ENCODE measurements at places on chromosomes 16 and 17. TPM values are rescaled to one million over a fixed set of nuclear protein-coding genes. Genes with fewer than 3 reads are reported as not detected.

DNA sequence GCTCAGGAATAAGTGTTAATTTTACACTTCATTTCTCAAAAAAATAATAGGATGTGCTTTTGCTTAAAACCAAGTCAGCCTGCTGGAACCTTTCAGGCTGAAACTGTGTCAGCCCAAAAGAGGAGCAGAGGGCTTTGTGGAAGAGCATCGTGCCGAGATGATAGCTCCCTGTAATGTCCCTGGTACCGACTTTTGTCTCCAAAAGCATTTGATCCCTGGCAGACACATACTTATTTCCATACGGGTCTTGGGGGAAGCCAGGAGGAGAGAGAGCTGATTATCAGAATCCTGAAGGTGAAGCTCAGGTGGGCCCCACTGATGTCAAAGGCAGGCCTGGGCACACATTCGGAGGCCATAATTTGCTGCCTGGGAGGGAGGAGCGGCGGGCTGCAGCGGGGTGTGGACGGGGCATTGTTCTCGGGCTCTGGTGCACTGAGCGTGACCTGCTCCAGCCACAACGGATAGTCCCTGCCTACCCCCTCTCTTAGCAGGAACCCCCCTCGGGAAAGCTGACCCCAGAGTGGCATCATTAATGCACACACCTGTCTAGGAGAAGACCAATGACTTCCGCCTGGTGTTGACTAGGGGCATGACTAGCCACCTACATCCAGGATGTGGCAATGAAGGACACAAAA lies 155.9 kb downstream of the C16orf78 start:
- H3K36me3 ChIP-seq: no peaks in the 10 kb centered on the region
- H3K27ac ChIP-seq: no peak overlapping the region
- no peak overlapping the region for H3K4me3 ChIP-seq
- no peak for DNase-seq
- H3K27me3 ChIP-seq: no peaks in the 10 kb centered on the region

GRCh38 chr16:24255456-24256371 lies at the start of gene CACNG3:
Gene CACNG3 (plus strand): TSS chr16:24256335. CDS start chr16:24256755, 420 bp downstream.
- no peaks in the 10 kb centered on the region for H3K36me3 ChIP-seq
- H3K4me1 ChIP-seq: no peaks in the 10 kb centered on the region
- H3K27ac ChIP-seq: no peak within 1 kb of the TSS

The KRTAP4-6 gene
- not detected for total RNA-seq

DNA sequence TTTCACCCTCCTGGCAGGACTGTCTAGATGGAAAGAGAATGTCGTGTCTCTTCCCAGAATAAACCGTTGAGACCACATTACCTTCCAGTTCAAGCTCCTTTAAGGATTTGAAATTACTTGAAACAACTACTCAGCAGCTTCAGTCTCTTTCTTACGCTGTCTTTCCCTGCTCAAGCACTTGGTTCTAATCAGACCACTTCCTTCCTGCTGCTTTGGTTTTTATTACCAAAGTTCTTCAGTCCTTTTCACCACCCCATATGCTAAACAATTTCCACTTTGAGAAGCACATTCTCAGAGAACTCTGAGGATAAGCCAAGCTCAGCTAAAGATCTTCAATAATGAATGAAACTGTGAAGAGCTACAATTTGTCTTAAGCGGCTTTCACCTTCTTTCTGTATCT lies 105.4 kb downstream of the STX8 start:
- no peak overlapping the region for H3K4me3 ChIP-seq
- no peaks in the 10 kb centered on the region for H3K27me3 ChIP-seq
- no peak overlapping the region for H3K27ac ChIP-seq
- H3K4me1 ChIP-seq: peaks cover 25% of the 10 kb centered on the region

- no peak overlapping the region for H3K27ac ChIP-seq
- H3K4me1 ChIP-seq: no peaks in the 10 kb centered on the region
- H3K27me3 ChIP-seq: no peaks in the 10 kb centered on the region
- no peak overlapping the region for H3K4me3 ChIP-seq
- no peaks in the 10 kb centered on the region for H3K36me3 ChIP-seq
Measured at GRCh38 chr17:64403881-64404460, 13.3 kb upstream of the PECAM1 start.

DNA sequence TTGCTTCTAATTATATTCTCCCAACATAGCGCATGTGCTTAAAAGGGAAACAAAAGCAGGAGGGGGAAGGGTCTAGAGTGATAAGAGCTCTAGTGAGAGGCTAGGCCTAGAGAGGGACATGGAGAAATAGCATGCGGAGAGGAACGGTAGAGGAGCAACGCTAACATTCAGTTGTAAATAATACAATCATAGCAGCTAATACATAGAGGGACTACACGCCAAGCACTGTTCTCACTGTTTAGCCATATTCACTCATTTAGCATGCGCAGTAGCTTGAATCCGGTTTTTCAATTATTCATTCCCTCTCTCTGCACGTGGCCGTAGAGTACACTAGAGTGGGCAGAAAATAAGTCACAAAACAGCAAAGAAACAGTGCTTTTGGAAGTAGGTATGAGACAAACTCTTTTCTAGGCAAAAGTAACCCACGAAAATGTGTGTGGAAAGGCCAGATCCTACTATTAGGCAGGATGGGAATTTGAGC lies 1.7 kb upstream of the ALOX12 start:
- H3K36me3 ChIP-seq: no peaks in the 10 kb centered on the region
- no peak overlapping the region for H3K27ac ChIP-seq
- H3K4me1 ChIP-seq: peaks cover 8% of the 10 kb centered on the region
- no peak for DNase-seq
- peaks cover 4% of the 10 kb centered on the region for H3K27me3 ChIP-seq

DNA sequence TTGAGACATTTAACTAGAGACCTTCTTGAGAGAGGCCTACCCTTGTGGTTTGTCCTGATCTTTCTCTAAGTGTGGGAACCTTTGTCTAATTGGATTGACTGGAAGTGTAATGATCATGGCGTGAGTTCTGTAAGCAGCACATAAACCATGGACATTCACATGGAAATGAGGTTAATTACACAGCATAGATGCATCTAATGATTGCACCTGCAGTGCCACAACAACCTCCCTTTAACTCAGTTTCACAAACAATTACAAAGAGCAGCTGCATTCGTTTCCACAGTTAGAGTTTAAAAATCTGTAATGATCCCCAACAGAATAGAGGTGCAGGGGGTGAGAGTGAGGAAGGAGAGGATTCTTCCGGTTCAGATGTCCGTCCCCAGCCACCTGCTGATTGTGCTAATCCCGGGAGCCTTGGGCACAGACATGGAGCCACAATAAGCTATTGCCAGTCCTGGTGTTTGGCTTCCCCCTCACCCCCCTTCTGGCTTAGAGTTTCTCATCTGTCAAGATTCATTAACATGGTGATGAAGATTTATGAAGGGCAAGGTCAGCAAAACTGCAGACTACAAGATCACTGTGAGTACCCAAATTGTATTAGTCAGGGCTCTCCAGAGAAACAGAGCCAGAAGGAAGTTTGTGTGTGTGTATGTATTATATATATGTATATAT lies 659.2 kb upstream of the SOX9 start:
- no peaks in the 10 kb centered on the region for H3K27me3 ChIP-seq
- DNase-seq: no peak
- H3K4me3 ChIP-seq: no peak overlapping the region
- H3K4me1 ChIP-seq: no peaks in the 10 kb centered on the region

DNA sequence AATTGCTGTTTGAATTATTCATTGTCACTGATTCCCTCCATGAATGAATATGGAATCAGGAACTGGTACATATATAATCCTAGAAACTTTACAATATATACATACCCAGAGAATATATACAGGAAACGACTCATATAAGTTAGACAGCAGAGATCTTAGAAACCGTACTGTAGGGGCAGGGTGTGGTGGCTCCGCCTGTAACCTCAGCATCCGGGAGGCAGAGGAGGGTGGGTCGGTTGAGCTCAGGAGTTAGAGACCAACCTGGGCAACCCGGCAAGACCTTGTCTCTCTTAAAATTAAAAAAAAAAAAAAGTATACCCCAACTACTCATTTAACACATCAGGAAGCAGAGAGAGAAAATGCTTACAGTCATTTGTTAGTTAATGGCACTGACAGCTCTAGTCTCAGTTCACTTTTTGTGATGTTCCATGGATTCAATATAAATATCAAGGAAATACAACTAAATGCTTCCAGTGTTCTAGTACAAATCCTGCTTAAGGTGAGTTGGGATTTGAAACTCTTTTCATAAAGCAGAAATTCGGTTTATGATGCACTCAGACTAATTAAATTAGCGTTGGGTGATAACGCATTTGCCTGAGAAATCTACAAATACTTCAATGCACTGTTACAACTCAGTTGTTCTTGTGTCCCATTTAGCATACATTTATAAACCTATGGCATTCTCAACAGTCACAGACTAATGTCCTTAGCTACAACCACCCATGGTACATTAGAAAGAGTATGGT lies 5.6 kb downstream of the GLG1 start:
- H3K4me1 ChIP-seq: peaks cover 48% of the 10 kb centered on the region
- no peak for DNase-seq
- H3K4me3 ChIP-seq: no peak overlapping the region
- H3K27ac ChIP-seq: no peak overlapping the region
- H3K27me3 ChIP-seq: no peaks in the 10 kb centered on the region

The CCL1 gene
- not detected for total RNA-seq

The CLTC gene
- total RNA-seq: 147 TPM

- peak overlapping the region; percentile 70 for H3K27ac ChIP-seq
- H3K27me3 ChIP-seq: no peaks in the 10 kb centered on the region
- no peaks in the 10 kb centered on the region for H3K36me3 ChIP-seq
- no peak overlapping the region for H3K4me3 ChIP-seq
- DNase-seq: no peak
- H3K4me1 ChIP-seq: peaks cover 67% of the 10 kb centered on the region
Measured at GRCh38 chr17:40548982-40549685, 16.1 kb downstream of the CCR7 start.

DNA sequence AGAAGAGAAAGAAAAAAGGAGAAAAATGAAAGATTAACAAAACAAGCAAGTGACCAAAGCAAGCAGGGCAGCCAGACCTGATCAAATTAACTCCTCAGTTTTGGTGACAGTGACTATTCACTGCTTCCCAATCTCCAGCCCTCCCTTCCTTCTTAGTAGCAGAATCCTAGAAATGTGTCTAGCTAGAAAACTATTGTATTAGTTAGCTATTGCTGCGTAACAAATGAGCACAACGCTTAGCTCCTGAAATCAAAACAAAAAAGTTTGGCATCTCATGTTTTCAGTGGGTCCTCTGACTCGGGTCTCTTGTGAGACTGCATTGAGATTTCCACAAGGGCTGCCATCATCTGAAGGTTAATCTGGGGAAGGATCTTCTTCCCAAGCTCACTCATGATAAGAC lies 213.9 kb downstream of the PARN start:
- H3K4me3 ChIP-seq: no peak overlapping the region
- H3K4me1 ChIP-seq: no peaks in the 10 kb centered on the region

The HOXB7 gene
- total RNA-seq: 0.62 TPM

DNA sequence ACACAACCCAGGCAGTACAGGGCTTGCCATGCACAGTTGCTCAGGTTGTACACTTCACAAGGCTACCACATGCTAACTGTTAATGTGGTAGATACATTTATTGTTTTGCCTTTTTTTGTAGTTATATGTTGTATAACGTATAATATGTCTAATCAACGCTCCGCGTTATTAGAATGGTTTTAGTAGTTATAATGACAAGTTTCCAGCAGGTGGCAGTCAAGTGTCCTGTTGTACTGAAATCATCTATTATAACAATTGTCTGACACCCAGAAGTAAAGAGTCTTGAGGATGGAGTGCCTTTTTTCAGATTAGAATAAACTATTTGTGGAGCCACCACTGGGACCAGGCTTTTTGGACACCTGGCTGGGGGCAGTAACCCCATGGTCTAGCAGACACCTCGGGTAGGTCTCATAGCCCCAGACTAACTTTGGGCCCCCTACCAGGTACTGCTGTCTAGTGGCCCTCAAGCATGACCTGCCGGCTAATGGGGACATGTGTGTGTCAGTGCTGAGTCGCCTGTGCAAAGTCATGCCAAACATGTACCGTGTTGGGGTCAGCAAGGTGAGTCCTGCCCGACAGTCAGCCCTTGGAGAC lies 32.8 kb downstream of the MYO15A start:
- peak; percentile 46 for DNase-seq
- H3K36me3 ChIP-seq: no peaks in the 10 kb centered on the region
- no peaks in the 10 kb centered on the region for H3K27me3 ChIP-seq
- no peaks in the 10 kb centered on the region for H3K4me1 ChIP-seq
- H3K27ac ChIP-seq: no peak overlapping the region
- H3K4me3 ChIP-seq: no peak overlapping the region

DNA sequence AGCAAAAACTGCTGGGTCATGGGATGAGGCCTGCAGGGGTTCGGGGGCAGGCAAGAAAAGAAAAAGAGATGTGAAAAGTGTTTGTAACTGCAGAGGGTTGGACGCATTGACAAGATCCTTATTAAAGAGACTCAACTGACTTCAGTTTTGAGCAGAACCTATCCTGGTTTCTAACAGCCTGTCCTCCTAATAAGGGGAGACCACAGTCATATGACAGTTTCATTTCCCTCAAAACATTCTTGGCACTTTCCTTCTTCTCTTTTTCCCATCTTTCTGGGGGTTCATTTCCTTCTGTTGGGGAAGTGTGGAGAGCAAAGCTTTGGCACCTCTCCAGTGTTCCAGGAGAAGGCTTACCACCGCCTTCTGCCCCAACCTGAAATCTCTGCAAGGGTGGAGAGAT lies 118.5 kb downstream of the MAF start:
- peaks cover 6% of the 10 kb centered on the region for H3K27me3 ChIP-seq
- no peak overlapping the region for H3K27ac ChIP-seq
- no peaks in the 10 kb centered on the region for H3K36me3 ChIP-seq
- no peak for DNase-seq
- H3K4me1 ChIP-seq: no peaks in the 10 kb centered on the region

- H3K4me1 ChIP-seq: peaks cover 25% of the 10 kb centered on the region
- no peaks in the 10 kb centered on the region for H3K36me3 ChIP-seq
- no peaks in the 10 kb centered on the region for H3K27me3 ChIP-seq
- peak overlapping the region; percentile 82 for H3K4me3 ChIP-seq
- no peak for DNase-seq
Measured at GRCh38 chr16:2778630-2778958, 1.5 kb upstream of the ELOB start.
